Calu3 (cell line): ENCODE measurements at places on chromosomes 4 and X. TPM values are rescaled to one million over a fixed set of nuclear protein-coding genes. Genes with fewer than 3 reads are reported as not detected.

The TMEM255A gene
- not detected in 2 replicates for total RNA-seq

The DDX53 gene
- not detected in 2 replicates for total RNA-seq

The DNASE1L1 gene
- total RNA-seq: 28.8 and 30.6 TPM in 2 replicates

DNA sequence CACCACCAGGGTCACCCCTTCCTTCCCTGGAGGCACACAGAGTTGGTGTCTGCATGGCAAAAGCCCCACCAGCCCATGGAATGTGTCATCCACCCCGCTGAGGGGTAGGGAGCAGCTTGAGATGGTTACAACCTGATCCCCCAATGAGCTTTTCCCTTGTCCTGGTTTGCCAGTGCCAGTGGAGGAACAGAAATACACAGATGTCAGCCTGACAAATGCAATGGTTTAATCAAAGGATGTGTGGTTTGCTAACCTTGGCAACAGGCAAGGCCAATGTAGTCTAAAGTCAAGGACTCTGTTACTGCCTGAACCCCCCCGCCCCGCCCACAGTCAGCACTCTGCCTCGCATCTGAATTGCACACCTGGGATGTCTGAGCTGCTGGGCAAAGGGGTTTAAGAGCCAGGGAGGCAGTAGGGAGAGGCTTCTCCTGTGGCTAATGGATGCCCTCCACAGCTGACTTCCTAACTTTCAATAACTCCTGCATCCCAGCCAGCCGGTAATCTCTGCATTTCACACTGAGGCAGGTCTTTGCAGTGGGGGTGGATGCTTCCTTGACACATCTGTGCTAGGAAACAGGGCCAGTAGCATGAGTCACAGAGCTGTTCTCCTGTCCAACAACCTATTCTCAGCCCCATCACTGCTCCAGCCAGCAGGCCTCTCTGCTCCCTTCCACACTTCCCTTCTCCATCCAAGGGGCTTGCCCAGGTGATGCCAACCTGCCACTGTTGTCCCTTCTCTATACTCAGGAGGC, 137.5 kb downstream of the AMMECR1 start:
- no peak overlapping the region for H3K4me3 ChIP-seq
- H3K4me1 ChIP-seq: peaks cover 37% of the 10 kb centered on the region

DNA sequence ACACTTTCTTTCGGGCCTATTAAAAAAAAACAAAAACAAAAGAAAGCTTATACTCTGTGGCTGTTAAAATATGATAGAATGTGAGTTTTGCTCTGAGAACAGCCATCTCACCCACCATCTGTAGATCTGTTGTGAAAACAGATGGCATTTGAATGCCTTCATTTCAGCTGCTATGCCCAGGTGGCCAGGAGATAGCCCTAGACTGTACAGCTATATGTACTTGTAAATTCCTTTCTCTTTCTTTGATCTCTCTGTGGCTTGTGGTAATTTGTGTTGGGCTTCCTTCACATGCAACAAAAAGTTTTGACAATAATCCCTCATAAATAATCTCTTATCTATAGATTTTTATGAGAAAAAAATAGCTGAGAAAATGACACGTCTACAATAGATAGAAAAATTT, 38.1 kb downstream of the PNPLA4 start:
- H3K27me3 ChIP-seq: no peaks in the 10 kb centered on the region
- DNase-seq: no peak
- H3K4me1 ChIP-seq: no peaks in the 10 kb centered on the region
- no peak overlapping the region for H3K4me3 ChIP-seq
- no peaks in the 10 kb centered on the region for H3K36me3 ChIP-seq
- no peak overlapping the region for H3K27ac ChIP-seq

DNA sequence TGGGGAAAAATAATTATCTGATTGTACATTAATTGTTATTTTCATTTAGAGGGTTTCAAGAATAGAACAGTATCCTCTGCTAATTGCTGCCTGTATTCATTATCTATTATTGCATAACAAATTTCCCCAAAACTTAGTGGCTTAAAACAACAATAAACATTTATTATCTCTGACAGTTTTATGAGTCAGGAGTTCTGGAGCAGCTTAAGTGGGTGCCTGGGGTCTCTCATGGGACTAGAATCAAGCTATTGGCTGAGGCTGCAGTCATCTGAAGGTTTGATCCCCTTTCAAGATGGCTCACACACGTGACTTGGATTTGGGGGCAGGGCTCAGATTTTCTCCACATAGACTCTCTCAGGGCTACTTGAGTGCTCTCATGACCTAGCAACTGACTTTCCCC, 98.1 kb upstream of the JADE1 start:
- DNase-seq: no peak
- no peaks in the 10 kb centered on the region for H3K27me3 ChIP-seq
- no peak overlapping the region for H3K4me3 ChIP-seq
- peaks cover 12% of the 10 kb centered on the region for H3K4me1 ChIP-seq
- H3K36me3 ChIP-seq: peaks cover 4% of the 10 kb centered on the region

DNA sequence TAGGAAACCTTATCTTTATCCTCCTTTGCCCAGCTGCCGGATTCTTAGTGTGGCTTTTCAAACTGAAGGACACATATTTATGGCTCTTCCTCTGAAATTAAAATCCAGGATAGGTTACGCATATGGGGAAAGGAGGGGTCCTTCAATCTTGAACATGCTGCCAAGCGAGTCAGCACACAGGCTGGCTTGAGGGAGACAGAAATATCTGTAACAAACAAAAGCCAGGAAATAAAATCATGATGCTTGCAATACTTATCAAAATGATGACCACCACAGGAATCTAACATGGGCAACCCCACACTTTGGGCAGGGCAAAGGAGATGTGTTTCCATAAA, 196.4 kb upstream of the LDB2 start:
- no peaks in the 10 kb centered on the region for H3K4me1 ChIP-seq
- no peak overlapping the region for H3K27ac ChIP-seq
- H3K4me3 ChIP-seq: no peak overlapping the region
- peaks cover 45% of the 10 kb centered on the region for H3K27me3 ChIP-seq
- no peaks in the 10 kb centered on the region for H3K36me3 ChIP-seq

DNA sequence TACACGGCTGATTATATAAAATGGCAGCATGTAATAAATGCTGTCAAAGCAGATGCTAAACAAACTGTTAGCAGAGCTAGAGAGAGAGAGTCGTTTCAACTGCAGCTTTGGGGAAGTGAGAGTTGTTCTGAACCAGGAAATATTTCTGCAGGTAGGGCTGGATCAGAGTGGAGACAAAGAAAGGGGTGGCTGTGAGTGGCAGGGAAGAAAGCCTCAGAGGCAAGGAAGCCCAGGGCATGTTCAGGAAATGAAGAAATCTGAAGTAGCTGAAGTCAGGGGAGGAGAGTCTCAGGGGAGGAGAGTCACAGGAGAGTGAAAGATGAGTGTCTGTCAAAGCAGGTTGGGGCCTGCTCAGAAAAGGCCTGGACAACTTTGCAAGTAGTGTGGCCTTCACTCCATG, 48.4 kb upstream of the RPS6KA3 start:
- H3K36me3 ChIP-seq: no peaks in the 10 kb centered on the region
- peaks cover 10% of the 10 kb centered on the region for H3K4me1 ChIP-seq
- no peak overlapping the region for H3K27ac ChIP-seq
- H3K27me3 ChIP-seq: no peaks in the 10 kb centered on the region

GRCh38 chrX:1909419-1910206, 294.8 kb downstream of the ASMT start:
- no peaks in the 10 kb centered on the region for H3K27me3 ChIP-seq
- H3K27ac ChIP-seq: no peak overlapping the region
- H3K4me3 ChIP-seq: no peak overlapping the region
- H3K4me1 ChIP-seq: no peaks in the 10 kb centered on the region
- no peaks in the 10 kb centered on the region for H3K36me3 ChIP-seq
- no peak for DNase-seq

- H3K36me3 ChIP-seq: no peaks in the 10 kb centered on the region
- H3K4me3 ChIP-seq: no peak overlapping the region
- H3K27me3 ChIP-seq: no peaks in the 10 kb centered on the region
- H3K4me1 ChIP-seq: no peaks in the 10 kb centered on the region
These were observed 37.4 kb downstream of the CCKAR start for GRCh38 chr4:26452565-26453531.

DNA sequence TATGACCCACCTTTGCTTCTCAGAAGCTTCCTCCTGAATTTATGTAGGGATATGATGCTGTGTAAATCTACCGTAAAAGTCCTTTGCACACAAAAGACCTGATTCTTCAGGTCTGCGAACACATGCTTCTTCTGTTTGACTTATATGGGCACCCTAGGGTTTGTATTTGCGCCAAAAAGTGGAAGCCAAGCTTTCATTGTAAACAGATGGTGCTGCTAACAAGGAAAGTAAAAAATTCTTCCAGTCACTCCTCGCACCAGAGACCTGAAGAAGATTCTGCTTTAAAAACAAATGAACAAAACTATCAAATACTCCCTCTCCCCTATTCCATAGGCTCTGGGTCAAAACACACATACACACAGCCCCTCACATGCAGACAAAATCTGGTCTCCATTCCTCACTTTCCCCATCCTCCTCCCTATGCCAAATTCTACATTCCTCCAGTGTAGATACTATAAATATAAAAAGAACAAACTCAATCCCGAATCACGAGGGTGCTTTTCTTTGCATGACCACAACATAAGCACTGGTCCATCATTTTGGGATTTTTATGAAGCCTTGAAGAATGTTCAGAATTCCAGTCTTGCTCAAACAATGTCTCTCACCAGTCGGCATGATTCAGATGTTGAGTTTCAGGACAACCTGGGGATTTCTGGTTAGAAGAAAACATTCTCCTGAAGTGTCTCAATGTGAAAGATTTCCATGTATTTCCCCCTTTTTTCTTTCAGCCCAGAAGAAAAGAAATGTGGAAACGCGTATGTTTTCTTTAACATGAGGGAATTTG, 125.1 kb downstream of the PALLD start:
- no peak for DNase-seq
- no peak overlapping the region for H3K4me3 ChIP-seq
- peaks cover 10% of the 10 kb centered on the region for H3K4me1 ChIP-seq
- H3K36me3 ChIP-seq: no peaks in the 10 kb centered on the region
- H3K27me3 ChIP-seq: no peaks in the 10 kb centered on the region
- H3K27ac ChIP-seq: no peak overlapping the region

GRCh38 chr4:147518846-147519767, 38.2 kb downstream of the EDNRA start:
- H3K4me3 ChIP-seq: no peak overlapping the region
- no peaks in the 10 kb centered on the region for H3K36me3 ChIP-seq
- no peak overlapping the region for H3K27ac ChIP-seq
- no peaks in the 10 kb centered on the region for H3K27me3 ChIP-seq
- H3K4me1 ChIP-seq: no peaks in the 10 kb centered on the region
- peak; percentile 54 for DNase-seq

GRCh38 chrX:150060406-150060805, 122.1 kb upstream of the EOLA2 start:
- H3K4me1 ChIP-seq: peaks cover 14% of the 10 kb centered on the region
- no peak overlapping the region for H3K4me3 ChIP-seq
- H3K27me3 ChIP-seq: no peaks in the 10 kb centered on the region
- no peak for DNase-seq
- no peaks in the 10 kb centered on the region for H3K36me3 ChIP-seq

DNA sequence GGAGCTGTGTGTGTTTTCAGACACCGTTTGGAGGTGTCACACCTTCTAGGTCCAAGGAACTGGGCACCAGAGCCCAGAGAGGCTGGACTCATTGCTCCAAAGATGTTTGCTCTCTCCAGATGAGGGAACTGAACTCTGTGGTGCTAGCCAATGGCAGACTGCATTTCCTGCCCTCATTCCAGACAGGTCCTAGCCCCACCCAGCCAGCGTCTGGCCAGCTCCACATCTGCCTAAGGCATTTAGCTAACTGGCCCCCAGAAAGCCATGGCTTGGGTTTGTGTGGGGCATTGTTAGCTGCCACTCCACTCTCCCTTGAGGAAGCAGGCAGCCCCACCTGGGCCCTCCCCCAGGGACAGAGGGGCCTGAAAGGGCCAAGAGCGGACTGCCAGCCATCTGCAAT, 11.4 kb downstream of the FGD1 start:
- peaks cover 16% of the 10 kb centered on the region for H3K27me3 ChIP-seq
- no peaks in the 10 kb centered on the region for H3K4me1 ChIP-seq
- no peaks in the 10 kb centered on the region for H3K36me3 ChIP-seq

- peaks cover under 1% of the 10 kb centered on the region for H3K4me1 ChIP-seq
- no peaks in the 10 kb centered on the region for H3K36me3 ChIP-seq
- H3K4me3 ChIP-seq: no peak overlapping the region
These were observed 237.5 kb downstream of the PCDH7 start for GRCh38 chr4:30957706-30958105.
